Epithelial cell of esophagus (primary cell): ENCODE measurements at places on chromosomes 2 and 18.
A peak's percentile ranks its signal among the peaks of the same experiment; 100 is the strongest.

DNA sequence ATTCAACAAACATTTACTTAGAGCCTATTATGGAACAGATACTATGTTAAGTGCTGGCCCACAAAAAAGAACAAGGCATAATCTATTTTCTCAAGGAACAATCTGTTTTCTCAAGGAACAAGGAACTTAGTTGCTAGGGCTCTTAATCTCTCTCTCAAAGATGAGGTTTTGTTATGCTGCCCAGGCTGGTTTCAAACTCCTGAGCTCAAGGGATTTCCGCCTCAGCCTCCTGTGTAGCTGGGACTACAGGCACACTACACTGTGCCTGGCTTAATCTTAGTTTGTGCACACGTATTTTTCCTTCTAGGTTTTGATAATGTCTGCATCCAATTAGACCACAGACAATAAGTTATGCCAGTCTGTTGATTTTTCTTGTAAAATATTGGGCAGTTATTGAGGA, 89.5 kb downstream of the PTH2R start:
- no peak for DNase-seq

DNA sequence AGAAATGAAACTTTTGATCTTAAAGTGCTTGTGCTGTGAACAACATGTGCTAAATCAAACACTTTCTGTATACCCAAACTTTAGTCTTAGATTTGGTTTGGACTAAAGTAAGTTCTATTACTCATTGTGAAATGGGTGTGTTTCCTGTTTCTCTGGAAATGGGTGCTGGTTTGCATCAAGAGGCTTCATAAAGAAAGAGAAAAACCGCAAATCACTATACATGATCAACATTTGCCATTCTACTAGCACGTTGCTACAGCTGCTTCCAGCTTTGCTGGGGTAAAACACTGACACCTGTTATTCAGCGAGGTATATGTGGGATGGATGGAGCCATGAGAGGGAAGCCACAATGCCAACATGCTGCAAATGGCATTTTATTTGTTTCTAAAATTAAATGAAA, 547.0 kb upstream of the ACVR2A start:
- DNase-seq, result no peak

DNA sequence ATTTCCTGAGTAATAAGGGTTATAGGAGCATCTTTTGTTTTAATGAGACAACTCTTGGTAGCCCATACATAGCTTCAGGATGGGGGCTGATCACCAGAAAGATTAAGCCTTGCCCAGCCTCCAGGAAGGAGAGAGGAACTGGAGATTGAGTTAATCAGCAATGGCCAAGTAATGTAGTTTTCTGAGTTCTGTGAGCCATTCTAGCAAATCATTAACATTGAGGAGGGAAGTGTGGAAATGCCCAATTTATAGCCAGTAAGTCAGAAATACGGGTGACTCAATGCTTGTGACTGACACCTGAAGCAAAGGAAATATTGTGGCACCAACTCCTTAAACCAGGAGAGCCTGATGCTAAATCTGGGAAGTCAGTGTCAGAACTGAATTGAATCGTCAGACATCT, 205.1 kb upstream of the SRD5A2 start:
- no peak for DNase-seq

DNA sequence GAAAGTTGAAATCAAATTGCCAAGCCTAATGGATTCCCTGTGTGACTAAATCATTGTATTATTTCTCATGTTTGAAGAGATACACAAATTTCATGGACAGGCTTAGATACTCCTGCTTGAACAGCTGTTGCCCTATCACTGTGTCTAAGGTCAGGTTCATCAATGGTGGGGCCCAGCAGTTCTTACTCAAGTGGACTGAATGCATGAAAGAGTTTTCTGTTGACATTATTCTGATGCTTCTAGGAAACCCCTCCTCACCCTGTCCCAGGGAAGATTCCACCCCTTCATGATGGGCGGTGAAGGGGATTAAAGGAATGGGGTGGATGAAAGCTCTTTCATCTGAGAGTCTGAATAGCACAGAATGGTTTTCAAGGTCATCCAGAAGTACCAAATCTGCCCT, 148.8 kb downstream of the INO80D start:
- DNase-seq, result no peak

GRCh38 chr18:37361335-37362157, 204.1 kb downstream of the CELF4 start:
- DNase-seq, result peak; percentile 6

- no peak for DNase-seq
Observed at GRCh38 chr2:232369126-232369951, 9.2 kb upstream of the ALPP start.

GRCh38 chr2:30180226-30180625, 33.4 kb downstream of the YPEL5 start:
- DNase-seq, result no peak

GRCh38 chr2:50097148-50097547, 934.8 kb downstream of the NRXN1 start:
- DNase-seq, result no peak

DNA sequence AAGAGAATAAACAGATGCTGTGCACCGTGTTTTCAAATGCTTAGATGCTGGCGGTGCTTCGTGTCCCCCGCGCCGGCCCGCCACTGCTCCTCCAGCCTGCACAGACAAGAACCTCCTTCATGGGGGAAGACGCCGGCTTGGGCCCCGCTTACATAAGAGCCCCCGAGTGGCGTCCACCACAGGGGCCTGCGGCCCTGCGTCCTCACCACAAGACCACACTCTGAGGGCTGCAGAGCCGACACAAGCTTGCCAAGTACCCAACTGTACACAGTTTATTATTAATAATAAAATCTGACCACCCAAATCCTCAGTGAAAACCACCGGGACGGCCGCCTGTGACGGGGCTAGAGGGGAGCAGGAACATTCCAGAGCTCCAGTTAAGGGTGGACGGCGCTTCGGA, 232.2 kb downstream of the HDAC4 start:
- no peak for DNase-seq

- DNase-seq, result no peak
Observed at GRCh38 chr2:113092864-113093612, 25.3 kb downstream of the IL1F10 start.

DNA sequence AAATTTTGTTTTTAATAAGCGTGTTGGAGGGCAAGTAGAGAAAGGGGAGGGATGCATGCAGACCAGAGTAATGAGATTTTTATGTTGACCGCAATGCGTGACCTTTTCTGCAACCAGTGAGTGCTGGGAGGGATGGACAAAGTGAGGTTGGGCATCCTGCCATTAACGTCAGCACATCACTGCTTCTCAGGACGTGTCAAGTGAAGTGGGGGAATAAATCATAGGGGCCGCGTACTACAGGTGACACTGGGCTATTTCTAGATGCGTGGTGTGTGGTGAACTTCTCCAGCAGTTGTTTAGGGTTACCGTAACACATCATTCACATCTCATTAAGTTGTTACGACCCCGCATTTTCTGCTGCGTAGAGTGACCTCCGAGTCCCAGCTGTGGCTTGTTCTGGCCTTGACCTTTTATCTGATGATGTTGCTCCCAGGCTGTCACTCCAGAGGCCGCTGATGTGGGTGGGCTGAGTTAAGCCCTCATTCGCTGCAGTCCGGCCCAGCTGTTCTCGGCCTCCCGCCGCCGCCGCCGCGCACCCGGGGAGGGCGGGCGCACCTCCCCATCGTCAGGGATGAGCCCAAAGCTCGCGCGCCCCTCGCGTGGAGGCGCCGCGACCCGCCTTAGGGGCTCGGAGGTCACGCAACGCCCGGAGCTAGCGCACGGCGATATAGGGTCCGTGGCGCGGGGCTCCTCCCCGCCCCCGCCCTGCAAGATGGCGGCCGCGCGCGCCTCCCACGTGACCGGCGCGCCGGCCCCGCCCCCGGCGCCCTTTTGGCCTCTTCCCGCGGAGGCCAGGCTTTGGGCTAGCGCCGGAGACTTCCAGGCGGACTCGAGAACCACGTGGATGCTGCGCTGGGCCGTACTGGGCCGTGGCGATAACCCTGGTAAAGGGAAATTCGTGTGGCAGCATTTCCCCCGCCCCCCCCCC, 3.5 kb downstream of the ZCCHC2 start:
- peak; percentile 46 for DNase-seq

- no peak for DNase-seq
Observed at GRCh38 chr2:232632904-232633412, 446 bp upstream of the EFHD1 start.

GRCh38 chr2:122692400-122693083, 937.1 kb downstream of the TSN start:
- DNase-seq, result no peak

GRCh38 chr18:59208602-59209125, 11.3 kb upstream of the GRP start:
- DNase-seq, result peak; percentile 70
